ENCODE measurements at places on chromosomes 5 and 9.

DNA sequence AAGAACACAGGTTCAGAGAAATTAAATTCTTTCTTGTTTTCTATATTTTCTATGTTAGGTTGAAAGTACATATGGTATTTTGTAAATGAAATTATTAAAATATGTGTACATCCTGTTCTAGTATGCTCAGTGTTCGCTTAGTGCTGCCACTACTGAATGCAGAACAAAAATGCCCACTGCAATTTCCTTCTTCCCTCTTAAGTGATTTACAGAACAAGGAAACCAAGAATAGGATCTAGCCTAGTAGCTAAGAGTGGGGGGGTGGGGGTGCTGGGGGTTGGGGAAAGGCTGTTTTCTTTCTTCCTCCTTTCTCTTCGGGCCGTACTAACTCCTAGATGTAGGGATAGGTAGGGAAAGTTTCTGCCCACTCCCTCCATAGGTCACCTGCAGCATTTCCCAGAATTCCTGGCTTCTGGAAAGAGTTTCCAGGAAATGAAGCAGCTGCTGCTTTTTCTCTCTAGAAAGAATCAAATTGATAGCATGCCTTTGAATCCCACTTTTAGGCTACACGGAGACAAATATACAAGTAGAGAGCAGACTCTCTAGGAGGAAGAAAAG is 15.7 kb downstream of the SPATA9 start:
- no peak for DNase-seq

DNA sequence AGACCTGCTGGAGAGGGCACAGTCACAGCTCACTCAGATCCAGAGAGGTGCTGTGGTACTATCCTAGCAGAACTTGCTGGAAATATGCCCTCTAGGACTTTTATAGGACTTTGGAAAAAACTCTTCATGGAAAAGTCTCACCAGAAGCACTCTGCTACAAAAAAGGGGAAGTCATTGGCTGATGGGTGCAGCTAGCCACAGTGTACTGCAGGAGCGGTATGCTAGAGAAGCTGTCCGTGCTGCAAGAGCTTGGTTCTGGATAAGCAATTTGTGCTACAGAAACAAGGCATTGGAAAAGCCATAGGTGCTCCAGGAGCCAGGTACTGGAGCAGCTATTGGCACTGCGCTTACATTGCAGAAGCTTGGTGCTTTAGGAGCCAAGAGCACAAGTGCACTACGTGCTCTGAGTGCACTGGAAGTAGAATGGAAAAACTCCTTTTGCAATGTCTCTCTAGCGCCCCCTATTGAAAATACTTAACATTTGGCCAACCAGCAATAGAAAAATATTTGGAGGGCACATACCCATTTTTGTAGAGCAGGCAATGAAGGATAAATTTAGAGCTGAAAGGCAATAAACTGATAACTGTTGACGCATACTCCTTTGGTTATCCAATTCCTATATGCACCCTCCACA is 83.4 kb downstream of the MEGF10 start:
- DNase-seq = no peak

DNA sequence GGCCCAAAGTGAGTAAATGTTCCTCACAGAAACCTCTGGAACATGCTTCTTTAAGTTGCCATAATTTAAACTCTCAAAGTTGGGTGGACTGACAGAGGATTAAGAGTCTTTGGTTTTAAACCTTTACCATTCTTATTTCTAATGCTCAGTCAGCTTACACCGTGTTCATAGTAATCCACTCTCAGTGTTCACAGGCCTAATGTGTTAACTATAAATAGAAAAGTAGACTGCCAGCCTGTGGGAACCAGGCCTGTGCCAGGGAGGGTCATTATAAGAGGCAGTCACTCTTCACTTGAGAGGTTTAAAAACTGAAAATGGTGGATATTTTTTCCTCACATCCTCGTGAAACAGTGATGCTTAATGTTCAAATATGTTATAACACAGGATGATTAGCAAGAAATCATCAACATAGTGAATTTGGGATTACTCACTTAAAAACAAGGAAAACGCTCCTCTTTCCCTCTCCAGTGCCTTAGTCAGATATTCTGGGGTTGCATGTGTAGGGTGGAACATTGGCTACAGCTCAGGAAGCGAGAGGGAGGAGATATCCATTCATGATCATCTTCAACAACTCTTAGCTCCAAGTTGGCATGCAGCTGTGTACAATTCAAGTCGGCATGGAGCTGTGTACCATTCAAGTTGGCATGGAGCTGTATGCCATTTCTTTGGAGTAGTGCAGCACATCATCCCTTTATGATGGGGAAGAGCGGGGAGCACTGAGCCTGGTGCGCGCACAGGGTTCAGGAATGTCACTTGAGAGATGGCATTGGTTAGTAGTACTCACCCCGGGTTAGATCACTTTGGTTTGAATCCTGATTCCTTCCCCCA is 65.8 kb downstream of the KIAA1958 start:
- no peak for DNase-seq

- no peak for DNase-seq
Observed at GRCh38 chr5:59874675-59875074, 18.9 kb downstream of the PDE4D start.

- DNase-seq = peak; percentile 85
Observed at GRCh38 chr5:109408991-109409843, 557 bp downstream of the PJA2 start.

- DNase-seq = no peak
Observed at GRCh38 chr5:32989815-32990214, 278.7 kb downstream of the NPR3 start.

- DNase-seq = no peak
Observed at GRCh38 chr9:15373881-15374280, 48.8 kb upstream of the SNAPC3 start.

GRCh38 chr5:153429761-153430380 is 60.6 kb upstream of the GRIA1 start:
- no peak for DNase-seq

- no peak for DNase-seq
Observed at GRCh38 chr9:4397917-4398316, 92.4 kb upstream of the SLC1A1 start.

- DNase-seq = no peak
Observed at GRCh38 chr9:122261469-122261881, 3.2 kb downstream of the RBM18 start.

DNA sequence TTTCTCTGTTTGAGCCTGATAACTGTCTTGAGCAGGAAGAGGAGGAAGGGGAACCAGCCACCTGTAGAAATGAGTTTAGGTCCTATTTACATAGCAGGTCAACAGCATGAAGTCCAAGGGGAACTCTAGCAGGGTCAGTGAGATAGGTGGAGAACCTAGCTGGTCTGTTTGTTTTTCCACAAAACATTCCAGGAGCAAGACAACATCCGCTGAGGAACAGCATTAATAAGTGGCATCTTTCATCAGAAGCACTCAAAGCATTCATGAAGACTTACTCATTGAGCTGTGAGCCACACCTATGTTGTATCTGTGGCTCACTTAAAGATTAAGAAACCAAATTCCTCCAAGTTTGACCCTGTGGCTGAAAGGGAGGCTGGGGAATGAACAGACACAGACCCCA is 115.9 kb downstream of the ACTBL2 start:
- DNase-seq = no peak

DNA sequence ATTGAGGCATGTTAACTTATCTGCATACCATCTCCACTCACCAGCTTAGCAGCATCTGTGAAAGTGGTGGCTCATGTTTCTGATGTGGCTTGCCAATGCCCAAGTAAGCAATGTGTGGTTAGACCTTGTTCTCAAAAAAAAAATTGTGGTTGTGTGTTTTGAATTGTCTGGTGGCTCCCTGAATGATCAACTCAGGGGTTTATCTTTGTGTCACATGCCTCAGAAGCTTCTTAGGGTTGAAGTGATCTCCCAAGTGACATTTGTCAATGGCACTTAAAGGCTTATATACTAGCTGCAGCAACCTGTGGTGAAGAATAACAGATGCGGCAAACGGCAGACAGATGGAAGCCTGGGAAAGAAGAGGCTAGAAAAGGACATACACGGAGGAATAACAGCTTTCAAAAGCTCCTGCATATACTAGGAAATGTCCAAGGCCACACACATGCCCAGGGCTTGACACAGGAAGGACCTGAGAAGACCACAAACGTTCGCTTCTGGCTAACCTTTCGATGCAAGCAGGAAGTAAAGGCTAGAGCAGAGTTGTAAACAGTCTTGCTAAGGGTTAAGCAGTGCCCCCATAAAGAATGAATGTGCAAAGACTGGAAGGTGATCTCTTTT is 42.2 kb upstream of the FSD1L start:
- DNase-seq = peak; percentile 49

DNA sequence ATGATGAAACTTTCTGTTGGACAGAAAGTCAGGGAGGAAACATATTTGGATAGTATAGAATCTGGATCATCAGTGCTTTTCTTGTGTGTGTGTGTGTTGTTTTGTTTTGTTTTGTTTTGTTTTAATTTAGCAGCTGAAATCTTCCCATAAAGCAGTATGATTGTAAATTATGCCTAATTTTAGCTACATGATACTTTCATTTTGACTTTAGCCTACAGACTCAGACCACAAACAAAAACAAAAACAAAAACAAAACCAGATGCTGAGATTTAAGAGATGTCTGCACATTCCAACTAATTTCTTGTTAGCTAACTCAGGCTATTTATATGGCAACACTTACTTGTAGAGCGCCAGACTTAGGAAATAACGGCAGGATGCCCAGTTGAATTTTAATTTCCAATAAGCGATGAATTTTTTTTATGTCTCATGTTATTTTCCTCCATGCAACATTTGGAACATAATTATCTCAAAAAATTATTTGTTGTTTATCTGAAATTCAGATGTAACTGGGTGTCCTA is 119.5 kb upstream of the TRPC7 start:
- DNase-seq = no peak

GRCh38 chr5:60340326-60340725 is 359.6 kb downstream of the DEPDC1B start:
- no peak for DNase-seq

- no peak for DNase-seq
Observed at GRCh38 chr5:10451137-10451824, 9.6 kb downstream of the ROPN1L start.

DNA sequence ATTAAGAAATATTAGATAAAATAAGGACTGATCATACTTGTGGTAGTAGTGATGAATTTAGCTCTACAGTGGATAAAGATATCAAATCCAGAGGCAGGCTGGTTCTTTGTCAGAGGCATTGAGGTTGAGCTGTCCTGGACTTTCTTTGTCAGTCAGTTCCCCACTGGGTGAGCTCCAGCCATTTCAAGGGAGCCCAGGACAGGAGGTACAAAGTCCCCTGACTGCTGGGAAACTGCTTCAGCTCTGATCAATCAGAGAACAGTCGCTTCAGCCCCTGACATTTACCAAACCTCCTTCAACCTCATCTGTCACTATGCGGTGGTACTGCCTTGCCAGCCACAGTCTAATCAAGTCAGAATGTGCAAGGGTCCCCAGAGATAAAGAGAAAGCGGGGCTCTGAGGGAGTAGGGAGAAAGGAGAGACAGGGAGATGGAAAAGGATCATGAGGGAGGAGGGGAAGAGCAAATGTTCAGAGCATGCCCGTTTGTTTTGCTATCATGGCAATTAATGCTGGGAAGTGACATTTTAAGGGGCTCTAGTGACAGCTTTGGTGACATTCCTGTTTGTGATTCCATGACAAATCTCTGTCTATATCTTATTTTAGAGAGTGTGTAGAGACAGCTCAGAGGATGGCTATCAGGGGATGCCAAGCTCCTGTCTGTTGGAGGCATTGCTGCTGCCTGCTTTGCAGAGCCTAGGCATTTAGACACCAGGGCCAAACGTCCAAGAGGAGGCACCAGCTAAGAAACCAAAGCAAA is 223.2 kb downstream of the ASTN2 start:
- DNase-seq = no peak

DNA sequence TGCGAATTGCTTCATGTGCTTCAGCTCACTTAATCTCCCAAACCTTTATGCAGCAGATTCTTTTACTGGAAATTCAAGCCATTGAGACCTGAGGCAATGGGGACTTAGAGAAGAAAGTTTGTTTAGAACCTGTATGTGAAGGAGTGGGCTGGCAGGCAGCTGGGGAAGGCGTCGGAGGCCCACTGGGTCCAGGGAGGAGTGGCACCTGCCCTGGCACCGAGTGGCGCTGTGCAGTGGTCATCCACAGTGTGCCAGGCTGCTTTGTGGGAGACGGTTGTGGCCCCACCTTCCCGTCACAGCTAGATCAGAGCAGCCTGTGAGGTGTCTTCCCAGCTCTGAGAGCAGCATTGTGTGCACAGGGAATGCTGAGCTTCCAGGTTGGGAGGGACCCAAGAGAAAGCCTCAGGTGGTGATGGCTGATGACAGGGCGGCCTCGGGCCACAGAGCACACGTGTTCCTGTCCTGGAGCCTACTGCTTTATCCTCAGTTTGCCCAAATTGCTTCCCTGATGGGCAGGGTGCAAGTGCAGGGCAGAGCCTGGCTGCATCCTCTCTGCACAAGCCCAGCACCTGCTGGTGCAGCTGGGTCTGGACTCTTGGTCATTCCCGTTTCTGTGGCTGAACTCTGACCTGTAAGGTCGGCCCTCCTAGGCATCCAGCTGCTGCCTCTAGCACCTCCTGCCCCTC is 175.2 kb downstream of the CACNA1B start:
- DNase-seq = no peak

DNA sequence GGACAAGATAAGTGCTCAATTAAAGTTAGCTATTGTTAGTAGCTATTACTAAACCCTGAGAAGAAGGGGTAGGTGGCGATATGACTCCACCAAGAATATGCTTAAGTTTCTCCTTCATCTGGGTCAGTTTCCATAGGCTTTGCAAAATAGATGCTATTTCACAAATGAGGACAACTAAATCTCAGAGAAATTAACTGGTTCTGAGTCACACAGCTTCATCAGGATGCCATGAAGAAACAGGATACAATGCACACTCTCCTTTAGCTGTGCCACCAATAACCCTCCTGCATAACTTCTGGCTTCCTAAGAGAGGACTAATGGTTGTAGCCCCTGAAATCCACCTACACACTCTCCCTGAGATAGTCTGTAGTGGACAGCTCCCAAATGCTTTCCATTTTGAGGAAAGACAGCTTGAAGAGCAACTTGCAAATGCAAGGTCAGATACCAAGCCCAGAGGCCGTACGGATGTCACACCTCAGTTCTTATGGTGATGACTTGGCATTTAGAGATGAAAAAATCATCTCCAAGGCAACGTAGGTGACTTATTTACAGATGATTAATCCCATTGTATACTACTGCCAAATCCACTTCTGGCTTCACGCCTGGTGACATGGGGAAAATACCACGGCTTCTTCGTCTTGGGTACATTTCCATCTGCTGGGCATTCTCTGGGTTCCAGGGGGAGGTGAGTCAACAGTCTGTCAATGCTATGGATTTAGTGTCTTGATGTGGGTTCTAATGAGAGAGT is 251.4 kb upstream of the IL12B start:
- no peak for DNase-seq
